ENCODE measurements at places on chromosomes 5 and 9. TPM values are rescaled to one million over a fixed set of nuclear protein-coding genes. Genes with fewer than 3 reads are reported as not detected.

The TOR4A gene
- 48.9 TPM for total RNA-seq

The PCDHB12 gene
- not detected for total RNA-seq

- H3K4me3 ChIP-seq, result no peak overlapping the region
- no peaks in the 10 kb centered on the region for H3K4me1 ChIP-seq
- H3K27ac ChIP-seq, result no peak overlapping the region
- no peak for DNase-seq
- no peaks in the 10 kb centered on the region for H3K27me3 ChIP-seq
Observed at GRCh38 chr9:35533398-35533797, 43.5 kb downstream of the RUSC2 start.

GRCh38 chr9:124130277-124131075 lies 118.9 kb downstream of the LHX2 start:
- H3K27me3 ChIP-seq, result no peaks in the 10 kb centered on the region
- no peak overlapping the region for H3K27ac ChIP-seq
- no peaks in the 10 kb centered on the region for H3K4me1 ChIP-seq
- no peaks in the 10 kb centered on the region for H3K36me3 ChIP-seq
- DNase-seq, result no peak

DNA sequence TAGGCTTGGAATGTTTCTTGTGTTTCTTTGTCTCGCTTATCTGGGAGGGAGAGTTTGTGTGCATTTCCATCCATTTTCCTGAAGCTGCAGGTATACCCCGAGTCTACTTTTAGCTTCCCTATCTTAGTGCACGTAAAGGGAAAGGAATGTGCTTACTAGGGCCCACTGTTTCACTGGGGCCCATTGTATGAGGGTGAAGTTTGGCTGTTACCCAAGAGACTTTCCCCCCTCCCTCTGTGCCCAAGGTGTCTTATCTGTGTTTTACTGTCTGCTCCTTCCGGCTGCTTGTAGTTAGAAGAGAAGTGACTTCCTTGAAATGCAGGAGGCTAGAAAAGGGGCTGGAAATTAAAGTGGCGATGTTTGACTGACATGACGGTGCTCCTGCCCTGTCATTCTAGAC lies 12.1 kb upstream of the BTNL3 start:
- H3K27ac ChIP-seq, result no peak overlapping the region
- H3K27me3 ChIP-seq, result no peaks in the 10 kb centered on the region
- no peak overlapping the region for H3K4me3 ChIP-seq
- H3K36me3 ChIP-seq, result no peaks in the 10 kb centered on the region
- no peaks in the 10 kb centered on the region for H3K4me1 ChIP-seq

DNA sequence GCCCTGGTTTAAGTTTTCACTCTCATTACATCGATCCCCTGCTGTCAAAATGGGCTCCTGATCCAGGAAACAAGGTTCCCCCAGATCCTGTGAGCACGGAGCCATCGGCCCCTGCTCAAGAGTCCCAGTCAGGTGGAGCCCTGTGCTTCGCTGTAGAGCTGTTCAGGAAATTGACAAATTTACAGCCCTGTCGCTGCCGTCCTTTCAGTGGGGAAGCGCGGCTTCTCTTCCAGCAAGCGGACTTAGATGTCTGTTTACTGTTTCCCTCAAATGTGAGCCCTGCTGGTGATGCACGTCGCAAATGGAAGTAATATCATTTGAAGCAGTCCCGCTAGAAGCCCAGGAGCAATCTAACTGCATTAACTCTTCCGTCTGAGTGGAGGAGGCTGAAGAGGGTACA lies 760.9 kb upstream of the WWC1 start:
- H3K36me3 ChIP-seq, result no peaks in the 10 kb centered on the region
- H3K27ac ChIP-seq, result no peak overlapping the region
- DNase-seq, result no peak
- H3K27me3 ChIP-seq, result peaks cover 6% of the 10 kb centered on the region
- no peak overlapping the region for H3K4me3 ChIP-seq
- H3K4me1 ChIP-seq, result no peaks in the 10 kb centered on the region

- peak; percentile 67 for DNase-seq
- H3K27ac ChIP-seq, result no peak overlapping the region
- no peak overlapping the region for H3K4me3 ChIP-seq
- H3K27me3 ChIP-seq, result no peaks in the 10 kb centered on the region
- H3K4me1 ChIP-seq, result peaks cover 16% of the 10 kb centered on the region
- H3K36me3 ChIP-seq, result 0 out of 2 replicates have a peak, but pooled peaks cover 4% of the 10 kb centered on the region
Observed at GRCh38 chr5:159928122-159928909, 12.0 kb downstream of the ADRA1B start.

DNA sequence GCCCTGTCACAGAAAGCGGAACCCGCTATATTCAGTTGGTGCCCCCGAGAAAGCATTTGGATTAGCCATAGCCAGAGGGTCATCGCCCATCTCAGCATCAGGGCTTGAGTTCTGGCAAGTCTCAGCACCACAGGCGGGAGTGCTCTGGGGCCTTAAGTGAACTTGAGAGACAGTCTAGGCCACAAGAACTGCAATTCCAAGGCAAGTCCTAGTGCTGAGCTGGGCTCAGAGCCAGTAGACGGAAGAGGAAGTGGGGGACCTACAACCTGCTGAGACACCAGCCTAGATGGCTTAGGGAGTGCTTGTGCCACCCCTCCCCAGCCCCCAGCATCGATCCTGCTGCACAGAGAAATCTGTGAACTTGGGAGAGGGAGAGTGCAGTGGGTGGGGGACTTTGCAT lies 594.9 kb downstream of the CCDC171 start:
- H3K4me1 ChIP-seq, result no peaks in the 10 kb centered on the region
- no peak overlapping the region for H3K27ac ChIP-seq
- no peaks in the 10 kb centered on the region for H3K36me3 ChIP-seq
- DNase-seq, result no peak
- H3K27me3 ChIP-seq, result no peaks in the 10 kb centered on the region
- H3K4me3 ChIP-seq, result no peak overlapping the region

- H3K36me3 ChIP-seq, result no peaks in the 10 kb centered on the region
- DNase-seq, result no peak
- H3K4me1 ChIP-seq, result no peaks in the 10 kb centered on the region
- no peaks in the 10 kb centered on the region for H3K27me3 ChIP-seq
- no peak overlapping the region for H3K4me3 ChIP-seq
Observed at GRCh38 chr9:99592834-99593574, 228.7 kb upstream of the NR4A3 start.

GRCh38 chr9:123679330-123679987 lies 250.5 kb downstream of the DENND1A start:
- H3K36me3 ChIP-seq, result no peaks in the 10 kb centered on the region
- H3K27me3 ChIP-seq, result no peaks in the 10 kb centered on the region
- no peaks in the 10 kb centered on the region for H3K4me1 ChIP-seq
- no peak overlapping the region for H3K4me3 ChIP-seq

Data from PC-9 (cell line).